CD4-positive, alpha-beta memory T cell (primary cell): ENCODE measurements at places on chromosomes 13 and 19. TPM values are rescaled to one million over a fixed set of nuclear protein-coding genes. Genes with fewer than 3 reads are reported as not detected.

GPR12 gene
- not detected for total RNA-seq

MTIF3 gene
- 92.4 TPM for total RNA-seq

LGALS4 gene
- total RNA-seq = 6.1 TPM

OSCAR gene
- 0.64 TPM for total RNA-seq

ZNF699 gene
- 20.9 TPM for total RNA-seq

IGFL4 gene
- total RNA-seq = not detected

LILRA2 gene
- 0.47 TPM for total RNA-seq

RXFP2 gene
- not detected for total RNA-seq

WDR88 gene
- 0.58 TPM for total RNA-seq

NCCRP1 gene
- total RNA-seq = not detected
